ENCODE measurements at places on chromosomes 2 and 18. TPM values are rescaled to one million over a fixed set of nuclear protein-coding genes. Genes with fewer than 3 reads are reported as not detected.

The CIDEA gene
- total RNA-seq, result not detected

The ACADL gene
- total RNA-seq, result 0.09 TPM

The KCNG2 gene
- total RNA-seq, result not detected

The FRZB gene
- total RNA-seq, result 0.03 TPM

The NLRC4 gene
- total RNA-seq, result not detected

The GRB14 gene
- 3.5 TPM for total RNA-seq

The ACTG2 gene
- 0.17 TPM for total RNA-seq

The SEMA4F gene
- total RNA-seq, result 8.8 TPM

The FOXD4L1 gene
- 0.58 TPM for total RNA-seq

The GREB1 gene
- total RNA-seq, result 2.7 TPM

The TWSG1 gene
- total RNA-seq, result 16.4 TPM

The POMC gene
- not detected for total RNA-seq

The INO80B gene
- 55.9 TPM for total RNA-seq

The POTEJ gene
- total RNA-seq, result not detected

The VIT gene
- total RNA-seq, result not detected

The PRSS56 gene
- total RNA-seq, result 0.27 TPM

The TBR1 gene
- 0.09 TPM for total RNA-seq

The LINC00305 gene
- total RNA-seq, result not detected

The STON1 gene
- 0.50 TPM for total RNA-seq

The CASP10 gene
- total RNA-seq, result 1.5 TPM

The GALNT14 gene
- total RNA-seq, result 47.5 TPM

The SERPINB11 gene
- total RNA-seq, result not detected

The DYNAP gene
- total RNA-seq, result not detected

The MOGAT1 gene
- total RNA-seq, result not detected

The UBXN2A gene
- 12.9 TPM for total RNA-seq

The DPP10 gene
- total RNA-seq, result not detected

The SPHKAP gene
- total RNA-seq, result not detected

Measured in A549 treated with RU486 at 1 μM for 4 hours (cell line).